Activated T-cell treated with anti-CD3 and anti-CD28 coated beads, Interleukin-2, amount 50 U/mL, for 24 hours (primary cell): ENCODE measurements at places on chromosomes 13 and 19.

GRCh38 chr13:110170020-110170790 is 136.8 kb downstream of the COL4A1 start:
- no peak for DNase-seq
- H3K27ac ChIP-seq: no peak overlapping the region
- H3K36me3 ChIP-seq: no peaks in the 10 kb centered on the region
- H3K27me3 ChIP-seq: peaks cover 12% of the 10 kb centered on the region
- no peaks in the 10 kb centered on the region for H3K4me1 ChIP-seq

GRCh38 chr19:3335431-3336350 is 30.7 kb upstream of the NFIC start:
- DNase-seq: no peak
- H3K4me1 ChIP-seq: peaks cover 9% of the 10 kb centered on the region
- H3K27me3 ChIP-seq: no peaks in the 10 kb centered on the region
- H3K36me3 ChIP-seq: no peaks in the 10 kb centered on the region
- H3K27ac ChIP-seq: no peak overlapping the region

- no peaks in the 10 kb centered on the region for H3K27me3 ChIP-seq
- H3K27ac ChIP-seq: no peak overlapping the region
- no peaks in the 10 kb centered on the region for H3K4me1 ChIP-seq
- H3K36me3 ChIP-seq: no peaks in the 10 kb centered on the region
- DNase-seq: no peak
Observed at GRCh38 chr13:74825152-74825937, 656.6 kb downstream of the TBC1D4 start.

DNA sequence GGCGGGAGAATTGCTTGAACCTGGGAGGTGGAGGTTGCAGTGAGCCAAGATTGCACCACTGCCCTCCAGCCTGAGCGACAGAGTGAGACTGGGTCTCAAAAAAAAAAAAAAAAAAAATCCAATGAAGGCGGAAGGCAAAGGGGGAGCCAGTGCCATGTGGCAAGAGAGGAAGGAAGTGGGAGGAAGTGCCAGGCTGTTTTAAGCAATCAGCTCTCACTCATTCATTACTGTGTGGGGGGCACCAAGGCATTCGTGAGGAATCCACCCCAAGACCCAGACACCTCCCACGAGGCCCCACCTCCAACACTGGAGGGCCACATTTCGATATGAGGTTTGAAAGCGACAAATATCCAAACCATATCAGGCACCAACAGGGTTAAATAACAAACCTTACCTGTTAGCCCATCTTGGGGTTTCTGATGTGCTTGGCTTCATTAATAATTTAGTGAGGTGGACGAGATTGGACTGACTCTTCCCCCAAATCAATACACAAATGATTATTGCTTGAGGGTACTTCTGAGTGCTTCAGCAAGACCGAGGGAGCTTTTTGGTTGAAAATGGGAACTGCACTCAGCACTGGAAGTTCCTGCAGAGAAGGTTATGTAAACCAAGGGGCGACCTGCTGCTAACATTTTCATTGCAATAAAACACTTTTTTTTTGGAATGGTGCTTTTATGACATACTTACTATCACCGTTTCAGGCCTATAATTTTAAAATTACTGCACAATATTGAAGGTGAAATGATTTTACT is 7.5 kb upstream of the LRP3 start:
- no peak overlapping the region for H3K27ac ChIP-seq
- DNase-seq: no peak
- peaks cover 7% of the 10 kb centered on the region for H3K27me3 ChIP-seq
- H3K4me3 ChIP-seq: no peak overlapping the region
- H3K36me3 ChIP-seq: no peaks in the 10 kb centered on the region

GRCh38 chr19:48975947-48976847 is 11.1 kb downstream of the FTL start:
- no peak for DNase-seq
- peaks cover 10% of the 10 kb centered on the region for H3K4me1 ChIP-seq
- peaks cover 54% of the 10 kb centered on the region for H3K36me3 ChIP-seq
- no peaks in the 10 kb centered on the region for H3K27me3 ChIP-seq
- H3K27ac ChIP-seq: peak overlapping the region; percentile 44

GRCh38 chr13:25169356-25169755 is 2.7 kb downstream of the AMER2 start:
- peaks cover 13% of the 10 kb centered on the region for H3K4me1 ChIP-seq
- no peak overlapping the region for H3K4me3 ChIP-seq
- no peak for DNase-seq
- no peak overlapping the region for H3K27ac ChIP-seq
- H3K36me3 ChIP-seq: no peaks in the 10 kb centered on the region
- peaks cover 67% of the 10 kb centered on the region for H3K27me3 ChIP-seq

- no peak for DNase-seq
- H3K4me1 ChIP-seq: no peaks in the 10 kb centered on the region
- no peaks in the 10 kb centered on the region for H3K36me3 ChIP-seq
- H3K27me3 ChIP-seq: peaks cover 5% of the 10 kb centered on the region
- no peak overlapping the region for H3K4me3 ChIP-seq
Observed at GRCh38 chr13:79044415-79044814, 361.6 kb downstream of the RBM26 start.

DNA sequence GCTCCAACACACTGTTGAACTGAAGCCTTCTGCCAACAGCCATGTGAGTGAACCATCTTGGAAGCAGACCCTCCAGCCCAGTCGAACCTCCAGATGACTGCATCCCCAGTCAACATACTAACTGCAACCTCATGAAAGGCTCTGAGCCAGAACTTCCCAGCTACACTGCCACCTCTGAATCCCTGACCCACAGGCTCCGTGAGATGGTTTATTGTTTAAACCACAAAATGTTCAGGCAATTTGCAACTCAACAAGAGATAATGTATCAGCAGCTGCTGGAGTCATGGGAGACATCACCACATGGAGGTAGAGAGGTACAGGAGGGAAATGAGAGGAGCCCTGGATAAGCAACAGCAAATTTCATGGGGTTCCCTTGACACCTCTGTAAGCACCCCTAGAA is 266.4 kb upstream of the NBEA start:
- DNase-seq: no peak
- H3K27ac ChIP-seq: no peak overlapping the region
- no peaks in the 10 kb centered on the region for H3K4me1 ChIP-seq
- no peaks in the 10 kb centered on the region for H3K27me3 ChIP-seq

DNA sequence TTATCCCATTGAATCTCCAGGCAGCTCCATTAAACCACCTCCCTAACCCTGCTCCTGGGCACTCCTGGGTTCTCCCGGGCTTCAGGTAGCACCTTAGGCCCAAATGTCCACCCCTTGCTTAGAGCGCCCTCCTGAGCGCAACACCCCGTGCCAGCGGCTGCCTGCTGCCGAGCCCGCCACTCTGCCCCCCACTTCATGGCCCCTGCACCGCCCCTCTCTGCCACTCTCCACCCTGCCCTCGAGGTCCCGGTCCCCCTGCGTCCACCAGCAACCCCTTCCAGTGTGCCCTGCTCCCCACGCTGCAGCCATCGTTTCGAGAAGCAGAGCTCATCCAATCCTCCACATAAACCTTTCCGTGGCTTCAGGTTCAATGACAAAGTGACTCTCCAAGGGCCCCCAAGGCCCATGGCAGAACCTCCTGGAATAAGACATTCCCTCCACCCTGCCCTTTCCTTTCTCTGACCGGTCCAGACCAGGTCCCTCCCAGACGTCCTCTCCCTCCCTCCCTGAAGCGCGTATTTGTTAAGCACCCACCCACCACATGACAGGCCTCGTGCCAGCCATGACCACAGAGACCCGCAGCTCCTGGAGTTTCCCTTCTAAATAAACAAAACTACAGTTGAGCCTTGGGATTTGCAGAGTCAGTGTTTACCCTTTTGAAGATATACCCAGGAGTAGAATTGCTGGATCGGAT is 66.6 kb downstream of the ARHGEF18 start:
- H3K27ac ChIP-seq: peak overlapping the region; percentile 69
- H3K36me3 ChIP-seq: peaks cover 47% of the 10 kb centered on the region
- H3K27me3 ChIP-seq: no peaks in the 10 kb centered on the region
- DNase-seq: no peak
- H3K4me3 ChIP-seq: no peak overlapping the region

- no peaks in the 10 kb centered on the region for H3K4me1 ChIP-seq
- no peak overlapping the region for H3K27ac ChIP-seq
- no peak for DNase-seq
- H3K36me3 ChIP-seq: no peaks in the 10 kb centered on the region
Observed at GRCh38 chr13:67238277-67238859, 8.2 kb upstream of the PCDH9 start.

DNA sequence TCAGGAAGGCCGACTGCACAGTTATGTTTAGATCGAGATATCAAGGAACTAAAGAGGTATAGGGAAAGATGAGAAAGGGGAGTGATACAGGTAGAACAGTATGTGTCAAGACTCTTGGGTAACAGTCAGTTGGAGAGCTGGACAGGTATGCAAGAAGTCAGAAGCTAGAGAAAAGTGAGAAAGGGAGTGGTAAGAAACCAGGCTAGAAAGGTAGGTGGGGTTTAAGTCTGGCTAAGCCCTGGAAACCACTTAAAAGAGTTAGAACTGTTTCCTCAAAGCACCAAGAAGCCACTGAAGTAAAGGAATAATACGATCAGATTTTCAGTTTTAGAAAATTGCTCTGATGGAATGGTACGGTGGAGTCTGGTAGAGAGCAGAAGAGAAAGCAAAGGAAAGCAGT is 196.4 kb downstream of the VWA8 start:
- peaks cover 22% of the 10 kb centered on the region for H3K4me1 ChIP-seq
- no peak for DNase-seq
- no peak overlapping the region for H3K4me3 ChIP-seq

GRCh38 chr19:4870025-4870700 is 2.7 kb upstream of the PLIN3 start:
- no peak for DNase-seq
- no peaks in the 10 kb centered on the region for H3K36me3 ChIP-seq
- no peak overlapping the region for H3K4me3 ChIP-seq
- peaks cover 28% of the 10 kb centered on the region for H3K4me1 ChIP-seq
- peaks cover 3% of the 10 kb centered on the region for H3K27me3 ChIP-seq
- H3K27ac ChIP-seq: no peak overlapping the region

- H3K4me1 ChIP-seq: peaks cover 25% of the 10 kb centered on the region
- H3K27me3 ChIP-seq: no peaks in the 10 kb centered on the region
- no peak overlapping the region for H3K4me3 ChIP-seq
- no peaks in the 10 kb centered on the region for H3K36me3 ChIP-seq
Observed at GRCh38 chr19:8501981-8502380, 459 bp downstream of the PRAM1 start.

DNA sequence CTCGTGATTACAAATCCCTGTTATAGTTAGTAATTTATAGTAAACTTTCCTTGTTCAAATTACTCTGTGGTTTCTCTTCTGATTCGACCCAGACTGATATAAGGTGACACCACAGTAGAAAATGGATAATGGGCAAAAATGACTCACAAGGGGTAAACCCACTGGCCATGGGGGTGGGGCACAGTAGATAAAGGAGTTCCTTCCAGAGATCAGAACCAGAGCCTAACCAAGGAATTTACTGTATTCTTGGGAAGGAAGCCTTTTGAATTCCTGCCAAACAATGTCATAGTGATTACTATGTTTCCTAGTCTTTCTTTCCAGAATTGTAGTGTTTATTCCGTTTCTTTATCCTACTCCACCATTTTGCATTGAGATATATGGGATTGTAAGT is 21.9 kb downstream of the MIR17HG start:
- H3K4me3 ChIP-seq: peak overlapping the region; percentile 63
- peaks cover 38% of the 10 kb centered on the region for H3K4me1 ChIP-seq
- no peaks in the 10 kb centered on the region for H3K36me3 ChIP-seq

- H3K27me3 ChIP-seq: no peaks in the 10 kb centered on the region
- peak overlapping the region; percentile 62 for H3K27ac ChIP-seq
- no peak for DNase-seq
- H3K36me3 ChIP-seq: no peaks in the 10 kb centered on the region
- H3K4me3 ChIP-seq: no peak overlapping the region
Observed at GRCh38 chr13:31204592-31204991, 4.8 kb downstream of the B3GLCT start.

DNA sequence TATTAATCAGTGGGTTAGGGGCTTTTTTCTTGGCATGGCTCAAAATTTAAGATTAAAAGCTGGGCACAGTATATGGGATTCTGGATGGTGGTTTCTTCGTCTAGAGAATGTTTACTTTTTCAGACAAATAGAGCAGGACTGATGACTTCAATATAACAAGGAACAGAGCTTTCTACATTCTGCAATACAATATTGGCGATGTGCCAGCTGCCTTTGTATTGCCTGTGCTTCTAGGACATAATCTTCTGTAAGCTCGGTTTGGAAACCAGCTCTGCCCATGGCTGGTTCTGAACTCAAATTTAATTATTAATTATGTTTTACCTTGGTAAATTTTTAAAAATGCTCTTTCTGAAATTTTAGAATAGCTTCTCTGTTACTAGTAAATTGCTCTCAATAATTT is 139.1 kb upstream of the TRPC4 start:
- no peaks in the 10 kb centered on the region for H3K27me3 ChIP-seq
- no peak overlapping the region for H3K4me3 ChIP-seq
- DNase-seq: no peak

DNA sequence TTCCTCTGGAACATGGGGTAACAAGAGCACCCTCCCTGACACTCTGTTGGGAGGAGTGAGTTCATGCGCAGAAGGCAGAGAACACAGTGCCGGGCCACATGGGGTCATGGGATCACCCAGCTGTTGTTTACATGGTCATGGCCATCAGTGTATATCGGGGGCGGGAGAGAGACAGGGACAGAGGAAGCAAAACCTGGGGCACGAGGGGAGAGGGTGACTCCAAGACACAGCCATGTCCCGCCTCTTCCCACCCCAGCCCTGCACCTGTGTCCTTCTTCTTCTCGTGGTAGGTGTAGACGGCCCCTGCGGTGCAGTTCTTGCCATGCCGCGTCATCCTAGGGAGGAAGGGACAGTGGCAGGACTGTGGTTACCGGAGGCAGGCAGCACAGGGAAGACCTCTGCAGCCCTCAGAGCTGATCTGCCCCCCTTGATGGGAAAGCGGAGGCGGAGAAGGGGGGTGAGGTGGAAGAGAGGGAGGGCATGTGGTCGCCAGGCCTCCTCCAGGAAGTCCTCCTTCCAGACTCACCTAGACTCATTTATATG is 19.9 kb downstream of the NOSIP start:
- H3K36me3 ChIP-seq: peaks cover 61% of the 10 kb centered on the region
- H3K27me3 ChIP-seq: no peaks in the 10 kb centered on the region
- peaks cover 83% of the 10 kb centered on the region for H3K4me1 ChIP-seq
- peak overlapping the region; percentile 96 for H3K27ac ChIP-seq
- peak overlapping the region; percentile 76 for H3K4me3 ChIP-seq
- DNase-seq: peak; percentile 69

GRCh38 chr19:7191946-7192691 is 102.1 kb downstream of the INSR start:
- peaks cover 22% of the 10 kb centered on the region for H3K4me1 ChIP-seq
- peak; percentile 62 for DNase-seq
- peak overlapping the region; percentile 12 for H3K4me3 ChIP-seq
- peaks cover 20% of the 10 kb centered on the region for H3K27me3 ChIP-seq
- H3K27ac ChIP-seq: no peak overlapping the region

- H3K27me3 ChIP-seq: no peaks in the 10 kb centered on the region
- no peaks in the 10 kb centered on the region for H3K36me3 ChIP-seq
- no peak overlapping the region for H3K27ac ChIP-seq
- H3K4me3 ChIP-seq: no peak overlapping the region
Observed at GRCh38 chr13:66354879-66355751, 875.0 kb downstream of the PCDH9 start.

DNA sequence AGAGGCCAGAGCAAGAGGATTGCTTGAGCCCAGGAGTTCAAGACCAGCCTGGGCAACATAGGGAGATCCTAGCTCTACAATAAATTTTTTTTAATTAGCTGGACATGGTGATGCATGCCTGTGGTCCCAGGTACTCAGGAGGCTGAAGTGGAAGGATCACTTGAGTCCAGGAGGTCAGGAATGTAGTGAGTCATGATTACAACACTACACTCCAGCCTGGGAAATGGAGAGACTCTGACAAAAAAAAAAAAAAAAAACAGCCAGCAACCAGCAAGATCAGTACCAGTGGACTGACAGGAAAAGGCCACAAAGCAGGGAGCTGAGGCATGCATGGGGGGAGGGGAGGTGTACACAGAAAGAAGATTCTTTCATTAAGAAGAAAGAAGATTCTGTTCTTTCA is 52.7 kb upstream of the RFXAP start:
- H3K27me3 ChIP-seq: peaks cover 26% of the 10 kb centered on the region
- no peak overlapping the region for H3K4me3 ChIP-seq
- no peaks in the 10 kb centered on the region for H3K36me3 ChIP-seq
- no peaks in the 10 kb centered on the region for H3K4me1 ChIP-seq
- DNase-seq: no peak
